ENCODE measurements at places on chromosomes 1 and 21.
A peak's percentile ranks its signal among the peaks of the same experiment; 100 is the strongest.

DNA sequence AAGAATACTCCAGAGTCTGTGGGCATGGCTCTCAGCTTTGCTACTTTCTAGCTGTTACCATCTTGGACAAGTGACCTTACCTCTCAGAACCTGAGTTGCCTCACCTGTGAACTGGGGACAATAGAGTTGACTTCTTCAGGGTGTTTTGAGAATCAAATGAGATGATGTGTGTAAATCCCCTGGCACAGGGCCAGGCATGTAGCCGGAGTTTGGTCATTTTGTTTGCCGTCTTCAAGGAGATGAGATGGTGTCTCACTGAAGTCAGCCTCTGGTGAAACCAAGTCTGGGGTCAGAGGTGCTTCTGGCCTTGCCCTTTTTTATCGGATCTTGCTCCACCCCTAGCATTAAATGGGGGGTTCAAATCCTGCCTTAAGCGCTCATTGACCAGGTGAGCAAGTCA lies 149.2 kb upstream of the TMEM51 start:
- DNase-seq, result no peak

- DNase-seq, result no peak
Measured at GRCh38 chr1:42272920-42273319, 62.1 kb downstream of the FOXJ3 start.

DNA sequence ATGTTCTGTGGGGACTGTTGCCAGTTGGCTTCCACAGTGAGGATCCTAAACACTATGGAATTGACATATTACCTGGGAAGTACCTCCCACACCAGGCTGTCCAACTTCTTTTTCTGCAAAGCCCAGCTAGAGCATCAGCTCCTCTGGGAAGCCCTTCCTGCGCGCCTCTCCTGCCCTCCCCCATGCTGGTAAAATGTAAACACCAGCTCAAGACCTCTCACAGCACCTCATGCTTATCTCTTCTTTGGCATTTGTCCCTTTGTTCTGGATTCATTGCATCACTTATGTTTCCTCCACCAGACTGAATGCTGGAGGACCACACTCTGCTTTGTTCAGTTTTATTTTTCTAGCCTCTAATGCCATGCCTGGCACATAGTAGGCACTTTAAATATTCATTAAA lies 172.1 kb downstream of the HHAT start:
- no peak for DNase-seq

- no peak for DNase-seq
Measured at GRCh38 chr1:205538235-205538840, 33.9 kb downstream of the CDK18 start.

DNA sequence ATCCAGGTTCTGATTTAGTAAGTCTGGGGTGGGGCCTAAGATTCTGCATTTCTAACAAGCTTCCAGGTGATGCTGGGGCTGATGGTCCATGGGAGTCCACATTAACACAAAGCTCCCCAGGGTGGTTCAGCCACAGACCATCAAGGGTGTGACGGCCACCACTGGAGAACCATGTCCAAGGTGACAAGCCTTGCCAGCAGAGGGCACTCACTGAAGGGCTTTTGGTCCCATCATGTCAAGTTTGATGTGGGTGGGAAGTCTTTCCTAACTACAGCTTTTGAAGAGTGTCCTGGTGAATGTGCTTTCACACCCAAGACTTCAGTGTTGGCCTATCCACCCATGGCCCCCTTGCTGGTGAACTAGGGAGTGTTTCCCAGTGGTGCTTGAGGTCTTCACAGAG lies 67.1 kb downstream of the UBE2T start:
- peak; percentile 30 for DNase-seq

DNA sequence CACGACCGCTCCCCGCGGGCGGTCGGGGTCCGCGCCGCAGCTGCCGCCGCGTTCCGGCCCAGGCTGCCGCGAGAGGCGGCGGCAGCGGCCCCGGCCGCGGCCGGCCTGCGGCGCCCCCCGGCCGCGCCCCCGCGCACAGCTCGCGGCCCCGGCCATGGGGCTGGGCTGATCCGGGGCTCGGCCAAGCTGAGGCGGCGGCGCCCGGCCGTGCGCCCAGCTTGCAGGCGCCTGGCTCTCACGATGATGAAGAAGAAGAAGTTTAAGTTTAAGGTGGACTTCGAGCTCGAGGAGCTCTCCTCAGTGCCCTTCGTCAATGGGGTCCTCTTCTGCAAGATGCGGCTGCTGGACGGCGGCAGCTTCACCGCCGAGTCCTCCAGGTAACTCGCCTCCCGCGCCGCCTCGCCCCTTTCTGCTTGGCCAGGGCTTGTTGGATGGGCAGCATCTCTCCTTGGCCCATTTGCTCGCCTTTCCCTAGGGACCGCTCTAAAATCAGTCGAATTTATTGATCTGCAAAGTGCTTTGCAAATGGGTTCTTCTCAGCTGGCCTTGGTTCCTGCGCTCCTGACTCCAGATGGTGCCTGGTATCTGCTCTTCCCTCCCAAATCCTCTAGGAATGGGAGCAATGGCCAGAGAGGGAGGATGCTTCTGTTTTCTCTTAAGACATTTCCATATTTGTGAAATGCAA lies 431 bp downstream of the EEIG2 start:
- peak; percentile 8 for DNase-seq

DNA sequence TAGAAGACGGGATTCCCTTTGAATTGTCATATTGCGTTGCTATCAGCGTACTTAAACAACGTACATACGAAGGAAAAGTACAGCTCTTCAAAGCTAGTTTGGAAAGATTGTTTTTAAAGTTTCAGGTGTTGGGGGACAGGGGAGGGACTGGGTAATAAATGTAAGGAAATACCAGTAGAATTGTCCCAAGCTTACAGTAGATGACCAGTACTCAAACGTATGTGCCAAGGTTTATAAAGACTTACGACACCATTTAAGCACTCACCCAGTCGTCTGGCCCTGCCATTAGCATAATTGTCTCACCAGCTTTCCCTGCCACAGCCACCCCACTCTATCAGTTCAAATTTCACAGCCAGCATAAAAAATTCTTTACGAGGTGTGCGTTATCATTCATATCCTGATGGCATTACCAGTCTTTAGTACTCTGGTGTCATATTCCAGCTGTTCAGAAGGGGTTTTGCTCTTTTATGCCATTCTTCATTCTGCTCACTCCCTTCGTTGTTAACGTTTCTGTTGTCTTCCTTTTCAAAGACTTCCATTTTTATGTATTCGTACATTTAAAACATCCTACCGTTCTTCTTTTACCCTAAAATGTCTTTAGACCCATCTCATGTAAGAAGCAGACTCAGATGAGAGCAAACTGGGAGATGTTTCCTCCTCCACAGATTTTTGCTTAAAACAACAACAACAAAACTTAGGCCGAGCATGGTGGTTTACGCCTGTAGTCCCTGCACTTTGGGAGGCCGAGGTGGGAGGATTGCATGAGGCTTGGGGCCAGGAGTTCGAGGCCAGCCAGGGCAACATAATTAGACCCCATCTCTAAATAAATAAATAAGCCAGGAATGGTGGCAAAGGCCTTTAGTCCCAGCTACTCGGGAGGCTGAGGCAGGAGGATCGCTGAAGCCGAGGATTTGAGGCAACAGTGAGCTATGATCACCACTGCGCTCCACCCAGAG lies 1.0 kb upstream of the HP1BP3 start:
- DNase-seq, result no peak
